OCI-LY7 (cell line): ENCODE measurements at places on chromosomes 1 and 21. TPM values are rescaled to one million over a fixed set of nuclear protein-coding genes. Genes with fewer than 3 reads are reported as not detected.

OR2G6 gene
- not detected in 2 replicates for total RNA-seq

OLFML3 gene
- 0.34 and 0.35 TPM in 2 replicates for total RNA-seq

NKAIN1 gene
- total RNA-seq = not detected in 2 replicates

OR2T2 gene
- not detected in 2 replicates for total RNA-seq

TMEM222 gene
- 29.5 and 30.9 TPM in 2 replicates for total RNA-seq

ALX3 gene
- not detected in 2 replicates for total RNA-seq

FOXO6 gene
- total RNA-seq = not detected in 2 replicates

HCN3 gene
- 19.0 and 19.2 TPM in 2 replicates for total RNA-seq

NDC1 gene
- 61.8 and 71.5 TPM in 2 replicates for total RNA-seq

TRIM67 gene
- 0.04 and 0.06 TPM in 2 replicates for total RNA-seq

TMEM200B gene
- not detected in 2 replicates for total RNA-seq
